Gastrocnemius medialis (tissue), 4 donors: ENCODE measurements at places on chromosomes 12 and 14. TPM values are rescaled to one million over a fixed set of nuclear protein-coding genes. Genes with fewer than 3 reads are reported as not detected.

Gene KIF26A
- total RNA-seq, result 1.4 TPM

Gene GLI1
- not detected for total RNA-seq

Gene GZMH
- total RNA-seq, result not detected

Gene NKX2-1
- not detected for total RNA-seq

Gene ADGRD1
- 7.2 TPM for total RNA-seq

Gene GPR33
- total RNA-seq, result not detected
